ENCODE measurements at places on chromosomes 1 and 21.

GRCh38 chr1:28199328-28200233 lies 23.1 kb upstream of the PTAFR start:
- no peak for DNase-seq

DNA sequence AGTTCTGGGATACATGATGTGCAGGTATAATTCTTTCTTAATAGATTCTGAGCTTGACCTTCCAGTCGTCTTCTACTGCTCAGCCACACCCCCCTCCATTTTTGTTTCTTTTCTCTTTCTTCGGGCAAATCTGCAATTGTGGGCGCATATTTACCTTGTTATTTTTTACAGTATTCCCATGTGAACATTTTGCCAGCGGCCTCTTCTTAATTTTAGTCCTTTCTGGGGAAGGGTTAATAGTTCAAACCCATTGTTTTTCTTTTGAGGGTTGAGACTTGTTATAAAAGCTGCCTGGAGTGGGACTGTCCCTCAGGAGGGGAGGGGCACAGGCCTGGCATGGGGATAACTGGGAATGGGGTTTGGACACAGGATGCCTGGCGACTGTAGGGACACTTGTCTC lies 40.3 kb downstream of the PBX1 start:
- DNase-seq, result no peak

- DNase-seq, result peak; percentile 69
These were observed 45.6 kb downstream of the ZNF281 start for GRCh38 chr1:200364091-200364759.

- peak; percentile 35 for DNase-seq
These were observed 61.2 kb downstream of the CACHD1 start for GRCh38 chr1:64530969-64531692.

GRCh38 chr1:188432427-188432826 lies 1603.7 kb downstream of the PLA2G4A start:
- no peak for DNase-seq

GRCh38 chr1:113392541-113393128 lies 2.3 kb downstream of the MAGI3 start:
- no peak for DNase-seq

DNA sequence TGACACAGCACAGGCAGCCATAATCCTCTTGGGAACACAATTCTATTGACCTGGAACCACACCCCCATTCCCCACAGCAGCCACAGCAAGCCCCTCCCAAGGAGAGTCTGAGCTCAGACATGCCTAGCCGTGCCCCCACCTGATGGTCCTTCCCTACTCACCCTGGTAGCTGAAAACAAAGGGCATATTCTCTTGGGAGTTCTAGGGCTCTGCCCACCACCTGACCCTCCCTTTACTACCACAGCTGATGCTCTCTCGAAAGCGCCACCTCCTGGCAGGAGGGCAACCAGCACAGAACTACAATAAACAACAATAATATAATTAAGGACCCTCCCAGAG lies 184.8 kb upstream of the COA6 start:
- peak; percentile 9 for DNase-seq

GRCh38 chr1:32639489-32640075 lies 10.8 kb downstream of the ZBTB8OS start:
- peak; percentile 88 for DNase-seq

- DNase-seq, result no peak
These were observed 26.0 kb downstream of the RNASEL start for GRCh38 chr1:182563095-182563494.

DNA sequence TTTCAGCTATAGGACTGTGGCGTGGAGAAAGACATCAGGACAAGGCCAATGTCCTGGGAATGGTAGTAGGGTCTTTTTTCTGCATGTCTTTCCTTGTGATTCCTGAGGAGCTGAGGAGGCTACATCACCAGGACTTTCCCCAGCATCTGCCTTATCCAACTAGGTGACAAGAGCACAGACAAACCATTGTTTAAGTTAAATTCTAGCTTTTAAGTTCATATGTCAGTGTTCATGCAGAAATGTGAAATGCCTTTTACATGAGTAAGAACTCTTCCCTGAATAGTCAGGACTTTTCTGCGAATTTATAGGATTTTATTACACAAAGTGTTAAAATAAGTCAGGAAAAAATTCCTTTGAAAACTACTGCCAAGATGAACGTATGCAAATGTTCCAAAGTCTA lies 154.2 kb downstream of the PTGER3 start:
- DNase-seq, result no peak

- no peak for DNase-seq
These were observed 18.6 kb downstream of the TMPRSS2 start for GRCh38 chr21:41489329-41489728.
